ENCODE measurements at places on chromosomes 2 and 18. TPM values are rescaled to one million over a fixed set of nuclear protein-coding genes. Genes with fewer than 3 reads are reported as not detected.

DNA sequence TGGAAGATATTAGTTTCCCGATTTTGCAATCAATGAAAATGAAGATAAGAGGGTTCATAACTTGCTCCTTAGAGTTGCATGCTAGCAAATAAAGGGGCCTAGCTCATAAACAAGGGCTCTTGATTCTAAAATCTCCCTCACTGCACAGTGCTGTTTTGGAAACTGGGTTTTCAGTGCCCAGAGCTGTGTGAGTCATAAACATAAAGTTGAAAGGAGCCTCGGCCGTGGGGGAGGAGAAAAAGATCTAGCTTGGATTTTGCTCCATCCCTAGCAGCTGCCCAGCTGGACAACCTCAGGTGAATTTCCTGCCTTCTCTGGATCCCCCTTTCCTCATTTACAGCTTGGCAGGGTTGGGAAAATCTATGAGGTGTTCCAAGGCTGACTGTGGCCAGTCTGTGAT is 42.5 kb downstream of the LYPD1 start:
- no peak for DNase-seq

DNA sequence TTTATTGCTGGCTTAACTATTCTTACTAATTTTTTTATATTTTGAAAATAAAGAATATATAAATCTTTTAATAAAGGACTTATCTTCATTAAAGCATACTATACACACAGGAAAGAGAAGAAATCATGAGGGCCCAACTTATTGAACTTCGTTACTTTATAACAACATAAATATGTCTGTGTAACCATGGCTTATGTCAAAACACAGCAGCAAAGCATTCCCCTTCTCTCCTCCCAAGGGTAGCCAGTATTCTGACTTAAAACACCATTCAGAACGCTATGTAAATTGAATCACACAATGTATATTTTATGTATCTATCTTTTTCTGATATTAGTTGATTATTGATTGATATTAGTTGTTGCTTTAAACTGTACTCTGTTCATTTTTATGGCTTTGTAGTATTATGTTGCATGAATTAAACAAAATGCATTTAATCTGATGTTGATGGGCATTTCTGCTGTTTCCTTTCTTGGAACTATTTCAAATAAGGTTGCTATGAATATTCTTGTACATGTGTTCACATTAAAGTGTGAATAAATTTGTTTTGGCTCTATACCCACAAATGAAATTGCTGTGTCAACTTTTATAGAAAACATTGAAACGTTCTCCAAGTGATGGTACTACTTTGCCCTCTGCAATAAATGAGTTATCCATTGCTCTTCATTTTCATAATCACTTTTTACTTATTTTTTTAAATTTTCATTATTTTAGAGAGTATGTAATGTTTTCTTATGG is 188.7 kb downstream of the RND3 start:
- DNase-seq = no peak

DNA sequence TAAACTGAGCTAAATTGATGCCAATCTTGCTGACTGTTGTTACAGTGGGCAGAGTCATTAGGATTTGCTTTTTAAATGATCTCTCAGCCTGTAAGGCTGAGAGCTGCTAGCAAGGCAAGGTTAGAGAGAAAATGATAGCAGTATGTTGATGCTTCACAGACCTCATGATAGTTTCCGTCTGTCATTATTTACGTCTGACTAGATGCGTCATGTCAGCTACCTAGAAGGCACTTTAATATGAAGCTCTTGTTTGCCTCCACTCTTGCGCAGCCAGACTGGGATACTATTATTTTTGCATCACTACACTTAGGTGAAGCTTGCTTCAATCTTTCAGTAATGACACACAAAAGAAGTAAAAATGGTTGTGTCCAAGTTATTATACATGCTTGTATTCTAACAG is 313.8 kb downstream of the LNPK start:
- DNase-seq = no peak

DNA sequence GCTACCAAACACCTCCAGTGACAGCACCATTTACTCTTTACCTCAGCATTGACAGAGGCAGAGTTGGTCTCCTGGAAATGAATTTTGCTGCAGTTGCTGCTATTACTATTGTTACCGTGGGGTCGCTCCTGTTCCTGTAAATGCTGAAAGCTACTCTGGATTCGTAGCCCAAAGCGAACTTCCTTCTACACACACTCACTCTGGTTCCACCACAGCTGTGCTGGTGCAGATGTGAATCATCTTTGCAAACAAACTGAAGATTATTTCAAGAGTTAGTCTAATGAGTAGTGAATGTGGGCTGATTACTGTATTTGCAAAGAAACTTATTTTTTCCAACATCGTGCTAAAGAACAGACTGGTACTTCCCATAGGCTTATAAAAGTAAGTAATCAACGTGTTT is 304.0 kb downstream of the LPIN1 start:
- DNase-seq = no peak

DNA sequence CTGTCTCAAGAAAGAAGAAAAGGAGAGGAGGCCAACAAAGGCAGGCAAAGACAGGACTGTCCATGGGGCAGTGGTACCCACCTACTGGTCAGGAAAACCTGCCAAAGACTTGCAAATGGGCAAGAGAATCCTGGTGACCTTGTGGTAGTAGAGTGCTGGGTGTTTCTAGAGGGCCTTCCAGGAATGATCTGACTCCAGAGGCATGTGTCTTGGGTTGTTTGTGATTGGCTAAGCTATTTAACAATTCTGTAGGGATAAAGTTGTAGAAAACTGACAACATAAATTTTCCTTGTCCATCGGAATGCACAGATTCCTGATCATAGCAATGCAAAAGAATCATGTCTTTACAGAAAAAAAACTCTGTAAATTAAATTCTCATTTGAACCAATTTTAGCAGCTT is 68.5 kb upstream of the ZNF532 start:
- no peak for DNase-seq

- DNase-seq = no peak
Measured at GRCh38 chr18:42509750-42510415, 554.8 kb downstream of the PIK3C3 start.

DNA sequence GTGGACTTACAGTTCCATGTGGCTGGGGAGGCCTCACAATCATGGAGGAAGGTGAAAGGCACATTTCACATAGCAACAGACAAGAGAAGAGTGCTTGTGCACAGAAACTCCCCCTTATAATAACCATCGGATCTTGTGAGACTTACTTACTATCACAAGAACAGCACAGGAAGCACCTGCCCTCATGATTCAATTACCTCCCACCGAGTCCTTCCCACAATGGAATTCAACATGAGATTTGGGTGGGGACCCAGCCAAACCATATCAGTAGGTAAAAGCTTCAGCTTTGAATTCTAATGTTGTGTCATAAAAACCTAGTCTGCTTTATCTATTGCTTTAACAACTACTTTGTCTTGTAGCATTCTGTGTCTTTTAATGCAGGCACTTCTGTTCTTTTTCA is 140.4 kb upstream of the PIK3C3 start:
- no peak for DNase-seq

GRCh38 chr18:31538837-31539236 is 40.9 kb downstream of the DSG2 start:
- no peak for DNase-seq

DNA sequence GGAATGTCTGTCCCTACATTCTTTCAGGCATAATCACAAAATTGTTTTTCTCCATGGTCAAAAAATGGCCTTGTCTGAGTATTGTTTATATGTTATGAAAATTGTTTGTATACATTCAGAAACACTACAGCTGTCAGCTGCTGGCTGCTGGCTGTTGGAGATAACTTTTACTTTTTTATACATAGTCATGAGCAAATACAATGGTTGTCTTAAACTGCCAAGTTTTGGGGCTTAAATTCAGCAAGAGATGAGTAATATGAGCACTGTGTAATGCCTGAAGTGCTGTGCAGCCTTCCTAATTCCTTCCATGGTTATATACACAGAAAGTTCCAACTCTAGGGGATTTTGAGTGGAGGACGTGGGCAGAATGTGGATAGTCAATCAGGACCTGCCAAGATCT is 168.9 kb upstream of the RMP24 start:
- DNase-seq = no peak

GRCh38 chr2:203972066-203972465 is 35.5 kb downstream of the ICOS start:
- DNase-seq = no peak

- DNase-seq = no peak
Measured at GRCh38 chr2:20012282-20013125, at the start of gene MATN3. Gene MATN3 (minus strand): TSS chr2:20012668. CDS start chr2:20012631, 37 bp downstream.

GRCh38 chr2:65722028-65722778 is 289.8 kb upstream of the SPRED2 start:
- no peak for DNase-seq

GRCh38 chr18:55268151-55268601 is 308.9 kb upstream of the CCDC68 start:
- no peak for DNase-seq

- no peak for DNase-seq
Measured at GRCh38 chr2:205734436-205735037, 52.2 kb downstream of the NRP2 start.

DNA sequence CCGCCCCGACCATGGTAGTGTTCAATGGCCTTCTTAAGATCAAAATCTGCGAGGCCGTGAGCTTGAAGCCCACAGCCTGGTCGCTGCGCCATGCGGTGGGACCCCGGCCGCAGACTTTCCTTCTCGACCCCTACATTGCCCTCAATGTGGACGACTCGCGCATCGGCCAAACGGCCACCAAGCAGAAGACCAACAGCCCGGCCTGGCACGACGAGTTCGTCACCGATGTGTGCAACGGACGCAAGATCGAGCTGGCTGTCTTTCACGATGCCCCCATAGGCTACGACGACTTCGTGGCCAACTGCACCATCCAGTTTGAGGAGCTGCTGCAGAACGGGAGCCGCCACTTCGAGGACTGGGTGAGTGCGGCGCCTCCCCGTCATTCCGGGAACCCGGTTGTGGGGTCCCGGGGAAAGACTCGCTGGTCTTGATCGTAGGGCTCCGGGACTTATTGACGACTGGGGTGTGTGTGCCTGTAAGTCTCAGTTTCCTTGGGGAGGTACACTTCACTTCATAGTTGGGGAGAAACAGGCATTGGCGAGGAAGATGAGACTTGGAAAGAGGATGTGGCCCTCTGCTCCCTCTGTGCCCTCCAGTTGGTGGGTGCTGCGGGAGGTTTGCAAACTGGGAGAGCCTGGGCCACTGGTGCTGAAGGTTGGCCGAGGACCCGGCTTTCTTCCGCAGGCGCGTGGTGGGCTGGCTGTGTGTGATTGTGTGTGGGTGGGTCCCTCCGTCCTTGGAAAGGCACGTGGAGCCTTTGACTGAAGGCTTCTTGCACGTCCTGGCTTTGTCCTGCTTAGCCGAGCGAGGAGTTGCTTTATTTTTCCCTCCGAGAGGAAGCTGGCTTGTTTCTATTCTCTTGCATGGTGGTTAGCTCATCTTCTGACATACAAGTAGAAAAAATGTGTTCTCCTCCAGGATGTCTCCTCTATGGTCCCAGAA is 886 bp downstream of the PRKCE start:
- peak; percentile 50 for DNase-seq

GRCh38 chr2:170216981-170217380 is 39.0 kb downstream of the MYO3B start:
- no peak for DNase-seq

DNA sequence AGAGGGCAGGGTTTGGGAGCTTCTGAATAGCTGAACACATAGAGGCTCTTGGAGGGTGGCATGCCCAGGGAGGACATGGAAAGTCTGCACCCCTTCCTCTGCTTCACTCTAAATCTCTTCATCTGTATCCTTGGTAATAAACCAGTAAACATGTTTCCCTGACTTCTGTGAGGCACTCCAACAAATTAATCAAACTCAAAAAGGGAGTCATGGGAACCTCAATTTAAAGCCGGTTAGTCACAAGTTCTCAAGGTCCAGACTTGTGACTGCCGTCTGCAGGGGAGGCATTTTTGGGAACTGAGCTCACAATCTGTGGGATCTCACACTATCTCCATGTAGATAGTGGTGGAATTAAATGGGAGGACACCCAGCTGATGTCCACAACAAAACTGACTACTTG is 33.1 kb upstream of the STON1 start:
- no peak for DNase-seq

The SERPINB5 gene
- 0.13 TPM for total RNA-seq

The RND3 gene
- 144 TPM for total RNA-seq

The GAL3ST2 gene
- 0.86 TPM for total RNA-seq

The GCG gene
- 0.36 TPM for total RNA-seq

The SERPINB10 gene
- not detected for total RNA-seq

The KYNU gene
- total RNA-seq = 0.20 TPM

The CHRNA1 gene
- not detected for total RNA-seq
